ENCODE measurements at places on chromosomes 12 and 14. TPM values are rescaled to one million over a fixed set of nuclear protein-coding genes. Genes with fewer than 3 reads are reported as not detected.
A peak's percentile ranks its signal among the peaks of the same experiment; 100 is the strongest.

CCND2 gene
- polyA plus RNA-seq = 1.1 TPM

DNA sequence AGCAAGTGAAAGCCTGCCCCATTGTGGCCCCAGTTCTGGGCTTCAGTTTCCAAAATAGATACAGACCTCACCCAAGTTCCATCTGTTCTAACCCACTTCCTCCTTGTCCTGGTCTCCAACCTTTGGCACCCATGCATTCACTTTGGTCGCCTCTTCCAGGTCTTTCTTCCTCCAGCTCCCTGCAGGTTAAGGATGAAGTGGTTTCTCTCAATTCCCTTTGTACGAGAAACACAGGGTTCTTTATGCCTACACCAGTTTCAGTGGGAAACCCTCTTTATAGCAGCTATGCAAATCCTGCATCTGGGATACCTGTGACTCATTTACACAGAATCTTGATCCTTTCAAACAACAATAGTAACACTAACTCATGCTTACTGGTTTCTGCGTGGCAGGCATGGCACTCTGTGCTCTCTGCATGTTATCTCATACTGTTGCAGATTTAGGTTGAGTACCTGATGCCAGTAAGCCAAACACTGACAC is 110.6 kb upstream of the AMIGO2 start:
- peak; percentile 74 for DNase-seq
- no peak overlapping the region for H3K4me3 ChIP-seq
- no peaks in the 10 kb centered on the region for H3K36me3 ChIP-seq
- no peak overlapping the region for H3K27ac ChIP-seq
- no peaks in the 10 kb centered on the region for H3K27me3 ChIP-seq

NTN4 gene
- polyA plus RNA-seq = 41.9 TPM

KLRC3 gene
- polyA plus RNA-seq = not detected

INSM2 gene
- polyA plus RNA-seq = not detected

GRCh38 chr14:74875941-74876913 is at the start of gene PROX2:
PROX2 (minus strand) TSS chr14:74876145; CDS start chr14:74863834, 12,311 bp downstream.
- no peaks in the 10 kb centered on the region for H3K36me3 ChIP-seq
- no peak within 1 kb of the TSS for H3K4me3 ChIP-seq
- DNase-seq = no peak

DNA sequence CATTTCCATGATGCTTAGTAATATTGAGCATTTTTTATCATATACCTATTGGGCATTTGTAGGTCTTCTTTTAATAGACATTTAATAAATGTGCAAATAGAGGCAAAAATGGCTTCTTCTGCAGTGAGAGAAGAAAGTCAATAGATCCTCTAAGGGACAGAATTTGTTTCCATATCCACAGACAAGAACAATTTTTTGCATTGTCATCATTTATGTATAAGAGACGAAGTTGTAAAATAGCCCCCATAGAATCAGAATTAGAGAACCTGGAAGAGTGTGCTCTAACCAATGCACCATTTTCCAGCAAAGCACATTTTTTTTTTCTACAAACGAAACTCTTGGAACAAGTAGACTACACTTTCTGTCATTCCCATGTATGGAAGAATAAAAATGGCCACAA is 365.1 kb upstream of the PDE3A start:
- DNase-seq = no peak
- no peak overlapping the region for H3K27ac ChIP-seq
- H3K4me1 ChIP-seq = peaks cover 6% of the 10 kb centered on the region
- H3K4me3 ChIP-seq = no peak overlapping the region
- no peaks in the 10 kb centered on the region for H3K36me3 ChIP-seq
- no peaks in the 10 kb centered on the region for H3K27me3 ChIP-seq

LRRK2 gene
- polyA plus RNA-seq = 0.17 TPM

ZC2HC1C gene
- polyA plus RNA-seq = 0.36 TPM

GRCh38 chr14:85634205-85634604 is 104.3 kb downstream of the FLRT2 start:
- H3K27ac ChIP-seq = no peak overlapping the region
- DNase-seq = no peak
- no peaks in the 10 kb centered on the region for H3K27me3 ChIP-seq
- H3K4me3 ChIP-seq = no peak overlapping the region
- no peaks in the 10 kb centered on the region for H3K4me1 ChIP-seq

GRCh38 chr12:68539615-68539952 is 71.1 kb upstream of the RAP1B start:
- no peaks in the 10 kb centered on the region for H3K27me3 ChIP-seq
- H3K4me3 ChIP-seq = no peak overlapping the region
- no peaks in the 10 kb centered on the region for H3K36me3 ChIP-seq
- no peak for DNase-seq
- peaks cover 2% of the 10 kb centered on the region for H3K4me1 ChIP-seq
- H3K27ac ChIP-seq = no peak overlapping the region
